ENCODE measurements at places on chromosomes 4 and X.

GRCh38 chr4:129326571-129327460, 230.9 kb downstream of the C4orf33 start:
- no peak for DNase-seq

- DNase-seq, result peak; percentile 76
Observed at GRCh38 chr4:36281384-36282106, at the start of gene DTHD1. Gene DTHD1, plus strand, starts transcription at chr4:36281616. Its CDS starts 143 bp downstream, at chr4:36281759.

- peak; percentile 67 for DNase-seq
Observed at GRCh38 chr4:110088670-110089069, 109.7 kb downstream of the ELOVL6 start.

- DNase-seq, result no peak
Observed at GRCh38 chrX:46941341-46941740, 29.1 kb downstream of the JADE3 start.
